Daoy (cell line): ENCODE measurements at places on chromosomes 6 and 20.

DNA sequence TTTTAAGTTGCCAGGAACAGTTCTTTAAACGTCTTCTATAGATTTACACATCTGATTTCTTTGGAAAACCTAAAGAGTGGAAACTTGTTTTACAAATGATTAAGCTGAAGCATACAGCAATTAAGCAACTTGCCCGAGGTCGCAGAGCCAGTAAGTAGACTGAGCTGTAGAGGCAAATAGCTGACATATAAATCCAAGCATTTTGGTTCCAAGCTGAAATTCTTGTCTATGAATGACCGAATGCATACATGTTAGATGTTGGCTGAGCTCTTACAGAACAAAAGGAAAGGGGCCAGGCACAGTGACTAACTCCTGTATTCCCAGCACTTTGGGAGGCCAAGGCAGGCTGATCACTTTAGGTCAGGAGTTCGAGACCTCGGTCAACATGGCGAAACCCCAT is 101.8 kb upstream of the SGK1 start:
- no peak for DNase-seq

- no peak for DNase-seq
Measured at GRCh38 chr6:151537556-151537955, 43.7 kb downstream of the CCDC170 start.

DNA sequence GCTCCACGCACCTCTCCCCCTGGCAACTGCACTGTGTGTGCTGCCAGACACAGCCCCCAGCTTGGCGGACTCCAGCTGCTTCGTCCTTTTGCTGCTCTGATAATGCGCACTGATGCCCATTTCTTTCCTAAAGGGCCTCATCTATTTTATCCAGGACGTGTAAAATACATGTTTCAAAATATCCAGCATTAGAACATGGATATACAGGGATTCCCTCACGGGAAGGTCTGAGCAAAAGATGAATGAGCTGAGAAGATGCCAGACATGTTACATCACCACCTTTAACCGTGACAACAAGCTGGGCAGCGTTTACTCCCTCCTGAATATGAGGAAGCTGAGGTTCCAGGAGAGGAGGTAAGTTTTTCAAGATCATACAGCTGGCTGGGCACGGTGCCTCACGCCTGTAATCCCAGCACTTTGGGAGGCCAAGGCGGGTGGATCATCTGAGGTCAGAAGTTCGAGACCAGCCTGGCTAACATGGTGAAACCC is 32.8 kb downstream of the TNXB start:
- DNase-seq = peak; percentile 89

- no peak for DNase-seq
Measured at GRCh38 chr20:31474097-31474436, 860 bp downstream of the DEFB124 start.

- DNase-seq = no peak
Measured at GRCh38 chr6:97198046-97198565, 84.9 kb downstream of the MMS22L start.

DNA sequence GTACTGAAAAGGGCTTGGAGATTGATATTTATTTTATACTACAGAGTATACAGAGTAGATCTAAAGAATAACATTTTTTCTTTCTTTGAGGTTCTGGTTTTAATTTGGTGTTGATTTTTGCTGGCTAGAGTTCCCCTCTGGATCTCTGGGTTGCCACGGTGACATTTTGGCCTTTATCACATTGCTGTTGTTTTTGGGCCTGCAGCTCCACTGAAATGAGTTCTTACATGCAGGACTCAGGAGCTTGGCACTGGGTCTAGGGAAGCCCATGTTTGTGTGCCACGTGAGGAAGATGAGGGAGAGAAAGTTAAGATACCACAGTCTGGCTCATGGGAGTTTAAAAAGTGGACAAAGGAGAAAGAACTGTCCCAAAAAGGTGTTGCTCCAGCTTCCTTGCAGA is 7.4 kb upstream of the TFAP2C start:
- no peak for DNase-seq

DNA sequence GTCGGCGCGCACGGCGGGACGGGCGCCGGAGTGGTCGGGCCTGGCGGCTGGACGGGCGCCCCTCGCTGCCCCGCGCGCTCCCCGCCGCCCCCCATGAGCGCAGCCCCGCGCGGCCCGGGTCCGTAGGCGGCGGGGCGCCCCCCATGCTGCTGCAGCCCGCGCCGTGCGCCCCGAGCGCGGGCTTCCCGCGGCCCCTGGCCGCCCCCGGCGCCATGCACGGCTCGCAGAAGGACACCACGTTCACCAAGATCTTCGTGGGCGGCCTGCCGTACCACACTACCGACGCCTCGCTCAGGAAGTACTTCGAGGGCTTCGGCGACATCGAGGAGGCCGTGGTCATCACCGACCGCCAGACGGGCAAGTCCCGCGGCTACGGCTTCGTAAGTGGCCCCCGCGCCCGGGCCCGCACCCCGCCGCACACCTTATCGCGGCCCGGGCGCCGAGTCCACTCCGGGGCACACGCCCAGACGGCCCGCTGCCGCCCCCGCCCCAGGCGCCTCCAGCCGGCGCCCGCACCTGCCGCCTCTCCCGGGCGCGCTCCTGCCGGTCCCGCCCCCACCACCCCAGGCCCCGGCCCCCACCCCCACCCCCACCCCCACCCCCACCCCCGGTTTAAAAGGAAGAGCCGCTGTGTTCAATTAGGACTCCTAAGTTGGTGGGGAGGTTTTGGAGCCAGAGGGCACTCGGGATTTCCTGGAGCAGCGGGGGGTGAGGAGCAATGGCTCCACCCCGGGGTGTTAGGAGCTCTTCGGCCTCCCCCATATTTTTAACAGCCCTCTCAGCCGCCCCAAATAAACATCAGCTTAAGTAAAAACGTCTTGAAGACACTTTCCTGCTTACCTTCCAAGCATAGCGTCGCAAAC is 474 bp downstream of the RBM38 start:
- no peak for DNase-seq

- peak; percentile 83 for DNase-seq
Measured at GRCh38 chr6:29953001-29953441, 10.7 kb downstream of the HLA-A start.

DNA sequence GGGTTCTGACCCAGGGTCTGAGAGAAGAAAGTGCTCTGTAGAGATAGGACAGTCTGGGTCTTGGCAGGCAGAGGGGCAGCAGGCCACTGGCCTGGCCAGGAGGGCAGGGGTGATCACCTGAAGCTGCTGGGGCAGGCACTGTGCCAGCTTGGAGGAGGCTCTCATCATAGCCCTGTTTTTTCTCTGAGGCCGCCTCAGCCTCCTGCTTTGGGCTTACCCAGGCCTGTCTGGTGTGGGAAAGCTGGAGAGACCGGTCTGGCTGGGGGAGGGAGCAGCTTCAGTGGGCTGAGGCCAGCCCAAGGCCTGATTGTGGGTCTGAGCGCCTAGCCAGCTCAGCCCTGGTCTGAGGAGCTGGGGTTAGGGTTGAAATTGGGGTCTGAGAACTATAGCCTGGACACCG is 3.9 kb downstream of the LPIN3 start:
- DNase-seq = no peak

DNA sequence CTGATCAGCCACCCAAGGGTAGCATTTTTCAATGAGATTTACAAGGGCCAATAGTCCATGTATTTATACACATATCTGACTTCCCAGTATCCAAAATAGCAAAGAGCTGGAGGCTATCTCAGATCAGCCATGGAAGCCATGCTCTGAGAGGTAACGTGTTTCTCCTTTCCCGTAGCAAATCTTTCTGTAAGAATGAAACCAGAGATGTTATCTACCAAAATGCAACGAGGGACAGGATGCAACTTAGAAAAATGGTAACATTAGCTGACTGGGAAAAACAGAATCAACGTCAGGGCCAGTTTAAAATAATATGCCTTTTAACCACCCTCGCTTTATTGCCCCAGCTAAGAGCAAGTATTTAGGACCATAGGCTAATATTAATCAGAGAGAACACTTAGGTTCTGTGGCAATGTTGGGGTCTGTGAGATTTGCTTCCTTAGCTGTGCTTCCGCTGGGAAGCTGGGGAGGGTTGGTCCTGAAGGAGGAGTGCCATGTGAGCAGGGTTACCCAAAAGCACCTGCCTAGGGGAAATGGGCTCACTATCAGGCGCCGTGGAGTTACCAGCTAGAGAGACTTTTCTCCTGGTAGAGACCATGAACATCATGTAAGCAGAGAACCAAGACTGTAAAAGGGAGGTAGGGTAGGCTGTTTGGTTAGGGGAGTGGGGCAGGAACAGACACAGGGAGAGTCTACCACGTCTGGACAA is 1.2 kb downstream of the ZNF831 start:
- DNase-seq = no peak

- DNase-seq = no peak
Measured at GRCh38 chr6:52546678-52547077, 30.2 kb downstream of the TRAM2 start.

GRCh38 chr6:15779726-15780125 is 116.9 kb upstream of the DTNBP1 start:
- DNase-seq = no peak

DNA sequence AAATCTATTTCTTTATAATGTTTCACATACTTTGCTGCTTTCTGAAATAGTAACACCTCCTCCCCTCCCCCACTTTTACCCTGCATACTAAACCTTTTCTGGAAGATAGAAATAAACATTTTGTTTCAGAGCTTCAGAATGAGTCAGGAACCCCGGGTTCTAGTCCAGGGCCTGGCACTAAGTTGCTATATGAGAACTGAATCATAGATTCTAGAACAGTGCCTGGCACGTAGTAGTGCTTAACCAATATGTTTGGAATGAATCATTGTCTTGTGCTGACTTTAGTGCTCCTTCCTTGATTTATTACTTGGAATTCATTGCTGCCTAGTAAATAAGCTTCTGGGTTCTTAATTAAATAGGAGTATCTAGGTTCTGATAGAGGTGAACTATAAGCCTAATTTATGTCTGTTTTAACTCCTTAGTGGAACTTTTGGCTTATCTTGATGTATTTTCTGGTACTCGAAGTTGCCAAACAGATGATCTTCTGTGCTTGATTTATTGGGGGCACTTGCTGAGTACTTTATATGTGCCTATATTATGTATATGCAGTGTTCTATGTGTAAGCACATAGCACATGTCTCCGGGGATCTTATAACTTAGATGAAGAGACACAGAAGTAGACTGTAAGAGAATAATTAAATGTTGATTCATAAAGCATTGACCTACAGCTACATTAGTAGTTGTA is 18.6 kb downstream of the TAB2 start:
- DNase-seq = peak; percentile 53

- no peak for DNase-seq
Measured at GRCh38 chr6:87146363-87146762, 9.0 kb upstream of the ZNF292 start.

DNA sequence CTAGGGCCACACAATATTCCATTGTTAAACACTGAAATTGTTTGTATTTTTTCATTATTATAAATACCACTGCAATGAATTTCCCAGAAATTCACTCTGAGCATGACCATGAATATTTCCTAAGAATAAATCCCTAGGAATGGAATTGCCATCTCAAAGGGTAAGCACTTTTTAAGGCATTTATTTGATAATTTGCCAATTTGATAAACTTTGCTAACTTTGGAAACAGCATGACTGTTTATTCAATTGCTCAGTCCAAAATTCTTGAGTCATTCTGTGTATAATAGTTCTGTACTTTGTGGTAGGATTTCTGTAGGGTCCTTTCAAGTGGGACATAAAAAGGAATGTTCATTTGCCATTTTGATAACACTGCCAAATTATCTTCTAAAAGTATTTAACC is 44.2 kb upstream of the TOX2 start:
- no peak for DNase-seq

GRCh38 chr20:54103762-54104600 is 33.6 kb upstream of the BCAS1 start:
- no peak for DNase-seq

DNA sequence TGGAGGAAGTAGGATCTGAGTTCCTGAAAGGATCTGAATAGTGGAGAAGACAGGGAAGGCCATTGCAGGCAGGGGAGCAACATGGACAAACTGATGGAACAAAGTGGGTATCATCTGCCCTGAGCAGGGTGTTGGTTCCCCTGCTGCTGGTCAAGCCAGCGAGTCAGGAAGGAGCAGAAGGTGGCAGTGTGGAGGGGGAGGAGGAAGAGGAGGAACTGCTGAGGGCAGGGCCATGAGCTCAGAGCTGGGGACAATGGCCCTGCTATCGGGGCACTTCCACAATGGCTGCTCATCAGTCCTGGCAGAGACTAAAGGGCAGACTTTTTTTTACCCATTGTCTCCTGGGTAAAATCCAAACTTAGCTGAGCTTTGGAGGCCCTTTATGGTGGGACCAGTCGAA is 13.6 kb downstream of the CNBD2 start:
- DNase-seq = no peak

GRCh38 chr20:38680500-38681306 is 43.6 kb upstream of the SLC32A1 start:
- no peak for DNase-seq

DNA sequence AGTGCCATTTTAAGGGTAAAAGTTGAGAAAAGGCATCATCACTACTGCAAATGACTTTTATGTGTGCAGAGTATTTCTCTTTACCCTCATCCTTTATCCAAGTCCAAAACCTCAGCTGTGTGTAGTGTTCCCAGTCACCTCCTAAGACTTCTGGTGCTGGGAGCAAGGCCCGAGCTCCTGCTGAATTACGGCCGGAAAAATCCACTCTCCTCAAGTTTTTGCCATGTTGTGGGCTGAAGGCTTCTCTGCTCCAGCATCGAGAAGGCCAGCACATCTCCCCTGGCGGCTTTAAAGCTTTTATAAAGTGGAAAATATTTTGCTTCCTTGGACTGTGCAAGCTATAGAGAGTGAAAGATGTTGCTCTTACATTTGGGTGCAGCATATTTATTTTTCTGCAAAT is 153.2 kb upstream of the THBS2 start:
- no peak for DNase-seq

DNA sequence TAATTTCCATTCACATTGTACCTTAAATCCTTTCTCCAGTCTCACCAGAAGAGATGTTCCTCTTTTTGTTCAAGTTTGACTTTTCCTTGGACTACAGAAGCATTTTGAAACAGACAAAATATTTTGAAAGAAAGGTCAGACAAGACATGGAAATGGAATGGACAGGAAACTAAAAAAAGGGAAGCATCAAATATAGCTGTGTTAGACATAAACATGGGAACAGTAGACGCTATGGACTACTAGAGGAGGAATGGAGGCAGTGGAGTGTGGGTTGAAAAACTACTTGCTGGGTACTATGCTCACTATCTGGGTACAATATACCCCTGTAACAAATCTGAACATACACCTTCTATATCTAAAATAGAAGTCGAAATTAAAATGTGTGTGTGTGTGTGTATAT is 4.1 kb upstream of the FAM135A start:
- no peak for DNase-seq

- no peak for DNase-seq
Measured at GRCh38 chr6:3627956-3628835, 123.3 kb downstream of the PXDC1 start.
